ENCODE measurements at places on chromosomes 16 and 17.
A peak's percentile ranks its signal among the peaks of the same experiment; 100 is the strongest.

GRCh38 chr16:14017886-14018285 lies 53.2 kb upstream of the MRTFB start:
- no peak for DNase-seq

- no peak for DNase-seq
Observed at GRCh38 chr16:85134789-85135142, 22.5 kb upstream of the CIBAR2 start.

DNA sequence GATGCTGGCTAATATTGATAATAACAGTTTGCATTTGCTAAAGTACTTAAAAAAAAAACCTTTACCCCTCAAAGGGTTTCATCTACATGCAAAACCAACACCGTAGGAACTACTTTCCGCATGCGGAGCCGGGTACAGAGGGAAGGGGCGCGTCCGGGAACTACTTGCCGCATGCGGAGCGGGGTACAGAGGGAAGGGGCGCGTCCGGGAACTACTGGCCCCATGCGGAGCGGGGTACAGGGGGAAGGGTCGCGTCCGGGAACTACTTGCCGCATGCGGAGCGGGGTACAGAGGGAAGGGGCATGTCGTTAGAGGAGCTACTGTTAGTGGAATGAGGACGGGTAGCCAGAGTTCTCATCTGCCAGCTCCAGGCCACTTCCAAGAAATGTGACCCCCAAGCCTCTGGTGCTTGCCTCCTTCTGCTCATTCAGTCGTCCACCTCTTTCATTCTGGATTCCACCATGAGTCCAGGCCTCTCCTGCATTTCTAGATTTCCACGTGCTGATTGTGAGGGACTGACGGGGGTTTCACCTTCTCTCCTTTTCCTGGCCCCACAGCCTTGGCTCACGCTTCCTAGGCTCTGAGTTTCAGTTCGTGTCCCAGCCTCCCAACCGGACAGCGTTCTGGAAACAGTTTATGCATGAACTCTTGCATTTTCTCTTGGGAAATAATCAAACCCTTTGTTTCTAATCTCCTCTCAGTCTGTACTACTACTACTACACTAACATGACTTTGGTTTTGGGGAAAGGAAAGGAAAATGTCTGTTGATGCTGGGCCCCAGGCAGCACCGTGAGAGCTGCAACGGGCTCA lies 26.9 kb downstream of the MINK1 start:
- no peak for DNase-seq

DNA sequence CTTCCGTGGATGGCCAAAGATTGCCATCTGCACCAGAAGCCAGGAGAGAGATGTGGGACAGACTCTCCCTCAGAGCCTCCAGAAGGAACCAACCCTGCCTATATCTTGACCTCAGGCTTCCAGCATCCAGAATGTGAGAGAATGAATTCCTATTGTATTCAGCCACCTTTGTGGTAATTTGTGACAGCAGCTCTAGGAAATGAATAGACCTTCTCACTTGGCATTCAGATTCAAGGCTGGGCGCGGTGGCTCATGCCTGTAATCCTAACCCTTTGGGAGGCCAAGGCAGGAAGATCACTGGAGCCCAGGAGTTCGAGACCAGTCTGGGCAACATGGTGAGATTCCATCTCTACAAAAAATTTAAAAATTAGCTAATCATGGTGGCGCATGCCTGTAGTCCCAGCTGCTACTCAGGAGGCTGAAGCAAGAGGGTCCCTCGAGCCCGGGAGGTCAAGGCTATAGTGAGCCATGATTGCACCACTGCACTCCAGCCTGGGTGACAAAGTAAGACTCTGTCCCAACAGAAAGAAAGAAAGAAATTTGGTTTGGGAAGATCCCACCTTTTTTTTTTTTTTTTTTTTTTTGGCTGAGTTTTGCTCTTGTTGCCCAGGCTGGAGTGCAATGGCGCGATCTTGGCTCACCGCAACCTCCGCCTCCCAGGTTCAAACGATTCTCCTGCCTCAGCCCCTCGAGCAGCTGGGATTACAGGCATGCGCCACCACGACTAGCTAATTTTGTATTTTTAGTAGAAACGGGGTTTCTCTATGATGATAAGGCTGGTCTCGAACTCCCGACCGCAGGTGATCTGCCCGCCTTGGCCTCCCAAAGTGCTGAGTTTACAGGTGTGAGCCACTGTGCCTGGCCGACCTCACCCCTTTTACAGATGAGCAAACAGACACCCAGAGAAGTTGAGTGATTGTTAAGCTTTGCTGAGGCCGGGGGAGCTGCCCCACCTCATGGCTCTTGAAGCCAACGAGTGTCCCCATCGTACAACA lies 4.3 kb upstream of the CPSF4L start:
- no peak for DNase-seq

GRCh38 chr16:86562356-86562755 lies 4.3 kb upstream of the FOXC2 start:
- no peak for DNase-seq

- DNase-seq, result no peak
Observed at GRCh38 chr16:67268136-67268579, 11.2 kb upstream of the PLEKHG4 start.

- no peak for DNase-seq
Observed at GRCh38 chr16:1472974-1473373, 1.9 kb downstream of the CLCN7 start.

DNA sequence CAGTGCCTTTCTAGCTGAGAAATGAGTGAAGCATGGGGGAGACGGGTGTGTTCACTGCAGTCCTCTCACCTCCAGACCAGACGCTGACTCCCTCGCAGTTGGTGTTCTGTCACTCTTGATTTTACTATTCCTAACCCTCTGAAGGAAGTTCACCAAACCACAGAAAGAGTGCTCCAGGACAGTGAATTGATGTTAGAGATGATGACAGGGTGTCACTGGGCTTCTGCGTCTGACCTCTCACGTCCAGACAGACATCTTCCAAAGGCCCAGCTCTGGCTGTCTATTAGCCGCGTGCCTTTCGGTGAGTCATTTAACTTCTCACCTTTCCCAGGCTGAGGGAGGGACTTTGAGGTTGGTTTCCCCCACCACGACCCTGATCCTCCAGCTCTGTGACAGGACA lies 8.2 kb downstream of the CRAMP1 start:
- DNase-seq, result no peak

DNA sequence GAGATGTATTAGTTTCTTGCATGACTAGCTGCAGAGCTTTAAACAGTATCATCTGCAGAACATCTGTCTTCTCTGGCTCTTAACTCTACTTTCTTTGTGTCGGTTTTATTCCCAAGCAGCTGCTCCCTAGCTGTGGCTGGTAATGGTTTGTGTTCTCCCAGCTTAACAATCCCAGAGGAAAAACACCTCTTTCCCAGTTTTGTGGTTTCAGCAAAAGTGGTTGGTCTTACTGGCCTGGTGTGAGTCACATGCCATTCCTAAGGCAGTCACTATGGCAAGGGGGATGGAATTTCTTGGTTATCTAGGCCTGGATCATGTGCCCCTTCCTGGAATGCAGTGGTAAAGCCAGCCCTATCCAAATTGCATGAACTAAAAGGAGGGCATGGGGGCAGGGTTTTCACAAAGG lies 27.5 kb downstream of the OMG start:
- DNase-seq, result no peak

DNA sequence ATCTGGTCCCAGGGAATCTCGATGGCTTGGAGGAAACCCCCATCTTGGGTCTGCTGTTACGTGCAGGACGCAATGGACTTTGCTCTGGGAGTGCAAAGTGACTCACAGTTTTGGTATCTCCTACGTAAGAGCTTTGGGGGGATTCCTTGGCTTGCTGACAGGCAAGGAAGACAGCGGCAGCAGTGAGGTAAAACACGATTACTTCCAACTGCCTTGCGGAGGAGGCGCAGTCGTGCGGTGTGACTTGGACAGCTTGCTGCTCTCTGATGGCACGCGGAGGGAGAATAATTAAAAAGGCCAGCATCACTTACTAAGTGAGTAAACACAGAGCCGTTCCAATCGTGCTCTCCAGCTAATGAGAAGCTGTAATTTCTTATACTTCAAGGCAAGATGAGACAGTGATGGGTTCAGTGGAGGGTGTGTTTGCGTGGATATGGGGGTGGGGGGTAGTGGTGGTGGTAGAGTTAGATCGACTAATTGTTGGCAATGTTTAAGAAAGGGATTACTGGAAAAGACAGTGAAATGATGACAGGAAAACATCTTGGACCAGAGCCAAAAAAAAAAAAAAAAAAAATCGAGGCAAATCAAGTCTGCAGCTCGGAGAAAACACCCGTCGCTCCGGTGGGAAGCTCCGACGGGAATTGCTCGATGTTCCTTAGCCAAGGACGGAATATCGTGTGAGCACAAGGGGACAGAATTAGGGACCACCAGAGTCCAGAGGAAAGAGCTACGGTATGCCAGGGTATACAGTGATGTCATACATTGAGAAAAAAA lies 184.8 kb upstream of the ZFHX3 start:
- DNase-seq, result no peak

- DNase-seq, result no peak
Observed at GRCh38 chr16:1178295-1178910, 25.5 kb downstream of the CACNA1H start.

DNA sequence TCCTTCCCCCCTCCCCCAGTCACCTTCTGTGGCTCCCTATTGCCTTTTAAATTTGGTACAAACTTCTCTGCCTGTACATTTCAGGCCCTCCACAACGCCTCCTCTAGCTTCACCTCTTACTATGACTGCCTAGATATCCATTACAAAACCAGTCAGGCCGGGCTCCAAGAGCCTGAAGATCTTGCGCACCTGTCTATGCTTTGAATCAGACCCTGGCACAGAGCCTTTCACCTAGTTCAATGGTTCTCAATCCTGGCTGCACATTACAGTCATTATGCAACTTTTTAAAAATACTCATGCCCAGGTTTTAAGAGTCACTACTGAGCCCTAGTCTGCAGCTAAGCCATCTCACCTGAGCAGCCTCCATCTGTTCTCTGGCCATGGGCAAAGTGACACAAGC lies 1.6 kb upstream of the GAS7 start:
- DNase-seq, result no peak

DNA sequence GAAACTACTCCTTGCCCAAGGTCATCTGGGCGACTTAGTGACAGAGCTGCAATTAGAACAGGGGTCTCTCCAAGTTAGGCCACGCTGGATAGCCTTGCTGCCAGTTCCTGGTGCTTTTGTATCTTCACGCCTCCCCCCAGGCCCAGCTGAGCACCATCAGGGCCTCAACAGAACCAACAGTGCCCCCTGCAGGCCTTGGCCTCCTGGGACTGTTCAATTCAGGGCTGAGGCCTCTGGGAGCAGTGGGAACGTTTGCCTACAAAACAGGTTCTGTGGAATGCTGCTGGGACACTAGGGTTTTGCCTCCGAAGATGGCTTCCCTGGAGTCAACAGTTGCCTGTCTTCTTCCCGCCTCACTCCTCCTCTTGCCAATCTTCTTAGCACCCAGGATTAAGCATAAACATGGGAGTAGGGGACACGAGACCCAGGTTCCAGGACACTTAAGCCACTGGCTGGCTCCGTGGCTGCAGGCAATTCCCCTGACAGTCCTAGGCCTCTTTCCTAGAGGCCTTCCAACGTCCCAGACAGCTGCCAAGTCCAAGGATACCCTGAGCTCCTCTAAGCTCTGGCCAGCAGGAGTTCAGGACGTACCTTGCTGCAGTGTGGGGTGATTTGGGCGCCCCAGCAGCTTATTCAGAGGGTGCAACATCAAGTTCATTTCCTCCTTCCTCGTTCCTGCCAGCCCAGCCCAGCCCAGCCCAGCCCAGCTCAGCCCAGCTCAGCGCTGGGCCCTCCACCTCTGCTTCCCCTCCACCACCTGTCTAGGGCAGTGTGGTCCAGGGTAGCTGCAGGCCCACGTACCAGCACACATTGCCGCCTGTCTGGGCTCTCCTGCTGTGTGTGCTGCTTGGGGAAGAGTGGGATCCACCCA lies 246.6 kb upstream of the RPL38 start:
- no peak for DNase-seq

DNA sequence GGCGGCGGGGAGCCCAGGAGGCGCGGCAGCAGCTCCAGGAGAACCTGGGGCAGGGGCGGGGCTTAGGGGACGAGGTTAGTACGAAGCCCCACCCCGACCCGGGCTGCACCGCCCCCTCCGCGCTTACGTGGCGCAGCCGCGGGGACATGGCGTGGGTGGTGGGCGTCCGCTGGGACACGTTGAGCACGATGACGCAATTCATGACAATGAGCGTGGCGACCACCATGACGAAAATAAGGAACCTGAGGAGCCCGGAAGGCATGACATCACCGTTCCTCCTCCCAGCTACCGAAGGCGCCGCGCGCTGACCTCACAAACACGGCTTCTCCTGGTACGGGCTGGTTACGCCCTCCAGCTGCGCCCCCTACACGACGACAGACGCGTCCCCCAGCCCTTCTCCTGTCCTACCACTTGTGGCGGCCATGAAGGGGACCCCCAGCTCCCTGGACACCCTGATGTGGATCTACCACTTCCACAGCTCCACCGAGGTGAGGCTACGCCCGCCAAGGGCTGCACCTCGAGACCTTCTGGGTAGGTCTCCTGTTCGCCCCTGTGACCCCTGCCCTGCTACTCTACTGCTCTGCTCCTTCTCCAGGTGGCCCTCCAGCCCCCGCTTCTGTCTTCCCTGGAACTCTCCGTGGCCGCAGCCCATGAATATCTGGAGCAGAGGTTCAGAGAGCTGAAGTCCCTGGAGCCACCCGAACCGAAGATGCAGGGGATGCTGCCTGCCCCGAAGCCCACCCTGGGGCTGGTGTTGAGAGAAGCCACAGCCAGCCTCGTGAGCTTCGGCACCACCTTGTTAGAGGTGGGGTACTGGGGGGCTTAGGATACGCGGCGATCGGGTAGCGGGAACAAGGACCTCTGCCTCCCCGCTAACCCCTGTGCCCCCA lies at the start of gene C17orf107:
TSS of gene C17orf107 (plus strand) at position 196 of the 890 bp plus-strand sequence. CDS start at position 423, 227 bp downstream.
- peak; percentile 89 for DNase-seq

DNA sequence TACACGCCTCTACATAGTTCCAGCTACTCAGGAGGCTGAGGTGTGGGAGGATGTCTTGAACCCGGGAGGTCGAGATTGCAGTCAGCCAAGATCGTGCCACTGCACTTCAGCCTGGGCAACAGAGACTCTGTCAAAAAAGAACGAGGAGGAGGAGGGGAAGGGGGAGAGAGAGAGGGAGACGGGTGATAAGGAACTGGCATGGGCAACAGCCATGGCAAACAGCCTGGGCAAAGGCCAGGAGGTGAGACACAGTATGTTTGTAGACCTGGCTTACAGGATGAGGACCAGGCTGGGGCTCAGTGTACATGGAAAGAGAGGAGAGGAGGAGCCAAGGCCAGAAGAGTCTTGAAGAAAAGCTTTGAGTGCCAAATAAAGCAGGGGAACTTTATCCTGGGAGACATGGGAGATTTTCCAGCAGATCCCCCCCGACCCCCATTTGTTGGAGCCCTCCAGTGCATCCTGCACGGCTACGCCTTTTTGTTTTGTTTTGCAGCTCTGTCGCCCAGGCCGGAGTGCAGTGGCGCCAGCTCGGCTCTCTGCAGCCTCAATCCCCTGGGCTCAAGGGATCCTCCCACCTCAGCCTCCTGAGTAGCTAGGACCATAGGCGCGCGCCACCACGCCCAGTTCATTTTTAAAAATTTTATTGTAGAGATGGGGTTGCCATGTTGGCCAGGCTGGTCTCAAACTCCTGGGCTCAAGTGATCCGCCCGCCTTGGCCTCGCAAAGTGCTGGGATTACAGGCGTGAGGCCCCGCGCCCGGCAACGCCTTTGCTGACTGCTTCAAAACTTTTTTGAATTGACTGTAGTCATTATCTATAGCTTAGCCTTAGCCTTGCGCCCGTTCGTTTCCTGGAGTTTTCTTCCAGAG lies 1.3 kb upstream of the ALKBH5 start:
- DNase-seq, result no peak

Measured in sciatic nerve (tissue), 2 donors.